ENCODE measurements at places on chromosomes 13 and 19.

GRCh38 chr13:69579351-69579750 lies 528.3 kb upstream of the ATXN8OS start:
- no peak for DNase-seq

- DNase-seq = no peak
Observed at GRCh38 chr19:3192684-3193083, 7.0 kb downstream of the NCLN start.

DNA sequence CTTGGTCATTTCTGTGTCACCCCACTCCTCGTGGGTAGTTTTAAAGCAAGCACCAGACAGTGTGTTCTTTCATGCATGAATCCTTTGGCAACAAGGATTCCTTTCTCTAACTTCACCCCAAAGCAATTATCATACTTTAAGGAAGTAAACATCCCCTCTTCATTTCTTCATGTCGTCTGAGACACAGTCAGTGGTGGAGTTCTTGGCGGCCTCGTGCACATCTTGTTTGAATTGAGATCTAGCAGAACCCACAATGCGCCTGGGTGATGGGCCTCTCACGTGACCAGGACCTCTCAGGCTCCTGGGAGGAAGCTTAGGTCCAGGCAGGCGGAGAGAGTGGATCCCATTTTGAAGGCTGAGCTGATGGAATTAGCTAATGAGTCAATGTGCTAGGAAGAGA lies 2.6 kb downstream of the ACSBG2 start:
- DNase-seq = peak; percentile 47

GRCh38 chr13:97192166-97192565 lies 30.0 kb upstream of the MBNL2 start:
- no peak for DNase-seq

All from KBM-7 (cell line).